ENCODE measurements at places on chromosomes 2 and 18. TPM values are rescaled to one million over a fixed set of nuclear protein-coding genes. Genes with fewer than 3 reads are reported as not detected.

ASIC4 gene
- total RNA-seq: 2.9 TPM

DNA sequence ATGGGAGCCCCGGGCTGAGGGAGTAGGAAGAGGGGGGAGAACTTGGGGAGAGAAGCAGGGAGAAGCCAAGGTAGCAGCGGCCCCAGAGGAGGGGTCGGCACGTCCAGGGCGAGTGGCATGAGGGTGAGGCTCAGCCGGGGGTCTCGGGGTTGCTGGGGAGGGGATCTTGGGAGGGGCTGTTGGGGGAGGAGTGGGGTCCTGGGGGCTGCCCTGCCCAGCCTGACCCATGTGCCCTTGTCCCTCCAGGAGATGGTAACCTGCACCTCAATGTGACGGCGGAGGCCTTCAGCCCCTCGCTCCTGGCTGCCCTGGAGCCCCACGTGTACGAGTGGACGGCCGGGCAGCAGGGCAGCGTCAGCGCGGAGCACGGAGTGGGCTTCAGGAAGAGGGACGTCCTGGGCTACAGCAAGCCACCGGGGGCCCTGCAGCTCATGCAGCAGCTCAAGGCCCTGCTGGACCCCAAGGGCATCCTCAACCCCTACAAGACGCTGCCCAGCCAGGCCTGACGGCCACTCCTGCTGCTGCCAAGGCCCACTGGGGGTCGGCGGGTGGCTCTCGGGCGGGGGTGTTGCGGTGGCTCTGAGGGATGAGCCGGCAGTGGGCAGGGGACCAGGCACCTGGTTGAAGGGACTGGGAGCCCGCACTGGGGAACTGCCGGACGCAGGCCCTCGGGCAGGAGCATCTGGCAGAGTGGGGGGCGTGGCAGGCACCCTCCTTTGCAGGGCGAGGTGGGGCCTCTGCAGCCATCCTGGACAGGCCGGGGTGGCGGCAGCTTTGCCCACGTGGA is 9.0 kb upstream of the GAL3ST2 start:
- ATAC-seq: no peak

DNA sequence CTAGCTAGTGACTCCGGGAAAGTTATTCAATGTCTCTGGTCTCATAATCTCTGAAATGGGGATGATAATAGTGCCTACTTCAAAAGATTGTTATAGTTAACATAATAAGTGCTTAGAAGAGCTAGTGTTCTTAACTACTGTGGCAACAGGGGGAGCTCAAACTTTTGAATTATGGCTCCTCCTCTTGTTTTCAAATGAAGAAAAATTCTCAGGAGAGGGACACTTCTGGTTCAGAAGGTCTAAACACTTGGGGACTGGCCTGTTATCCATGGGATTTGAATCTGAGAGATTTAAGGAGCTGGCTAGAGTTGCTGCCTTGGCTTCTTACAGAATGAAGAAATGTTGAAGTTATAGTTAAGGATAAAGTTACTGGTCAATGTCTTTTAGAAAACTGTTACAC is 92.2 kb upstream of the ITGB6 start:
- no peak for ATAC-seq

DNA sequence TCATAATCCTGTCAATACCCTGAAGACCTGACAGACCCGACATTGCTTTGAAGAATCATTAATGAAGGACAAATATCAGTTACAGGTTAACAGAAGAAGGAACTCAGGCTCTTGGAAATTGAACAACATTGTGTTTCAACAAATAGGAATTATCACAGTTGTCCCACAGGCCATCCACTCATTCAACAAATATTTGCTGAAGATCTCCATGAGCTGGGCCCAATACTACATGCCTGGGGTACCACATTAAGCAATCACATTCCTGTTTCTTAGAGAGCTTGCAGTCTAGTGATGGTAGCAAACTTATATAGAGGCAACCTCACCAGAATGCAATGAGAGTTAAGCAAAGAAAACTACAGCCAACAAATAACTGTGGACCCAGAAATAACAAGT is 671.6 kb upstream of the ACVR2A start:
- ATAC-seq: no peak

GRCh38 chr2:19833978-19834377 is 67.8 kb downstream of the TTC32 start:
- no peak for ATAC-seq

- ATAC-seq: peak; percentile 31
These were observed 12.6 kb downstream of the TEX51 start for GRCh38 chr2:126911111-126911796.

DNA sequence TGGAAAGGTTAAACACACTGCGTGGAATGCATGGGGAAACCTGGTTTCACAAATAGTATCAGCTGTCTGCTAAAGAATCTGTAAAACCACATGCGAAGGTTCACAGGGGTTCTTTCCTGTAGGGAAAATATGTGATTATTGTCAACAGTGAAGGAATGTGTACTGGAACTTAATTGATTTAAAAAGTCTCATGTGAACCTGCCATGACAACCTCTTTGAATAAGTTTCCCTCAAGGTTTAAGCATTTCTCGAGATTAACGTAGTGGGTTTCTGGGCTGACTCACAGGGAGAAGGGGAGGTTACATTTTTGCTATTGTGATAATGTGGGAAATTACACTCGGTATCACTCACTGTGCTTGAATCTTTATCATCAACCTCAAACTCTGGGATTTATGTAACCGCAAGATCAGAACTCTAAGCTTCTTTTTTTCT is 28.2 kb upstream of the IL1R1 start:
- ATAC-seq: no peak

GRCh38 chr2:15058015-15058720 is 425.7 kb downstream of the LRATD1 start:
- ATAC-seq: no peak

- ATAC-seq: no peak
These were observed 517.9 kb downstream of the PLCL1 start for GRCh38 chr2:198322275-198322674.

GCC2 gene
- total RNA-seq: 64.5 TPM

UGT1A10 gene
- not detected for total RNA-seq

ECEL1 gene
- 72.4 TPM for total RNA-seq

GRCh38 chr2:85042330-85042729 is 71.4 kb downstream of the KCMF1 start:
- no peak for ATAC-seq

DNA sequence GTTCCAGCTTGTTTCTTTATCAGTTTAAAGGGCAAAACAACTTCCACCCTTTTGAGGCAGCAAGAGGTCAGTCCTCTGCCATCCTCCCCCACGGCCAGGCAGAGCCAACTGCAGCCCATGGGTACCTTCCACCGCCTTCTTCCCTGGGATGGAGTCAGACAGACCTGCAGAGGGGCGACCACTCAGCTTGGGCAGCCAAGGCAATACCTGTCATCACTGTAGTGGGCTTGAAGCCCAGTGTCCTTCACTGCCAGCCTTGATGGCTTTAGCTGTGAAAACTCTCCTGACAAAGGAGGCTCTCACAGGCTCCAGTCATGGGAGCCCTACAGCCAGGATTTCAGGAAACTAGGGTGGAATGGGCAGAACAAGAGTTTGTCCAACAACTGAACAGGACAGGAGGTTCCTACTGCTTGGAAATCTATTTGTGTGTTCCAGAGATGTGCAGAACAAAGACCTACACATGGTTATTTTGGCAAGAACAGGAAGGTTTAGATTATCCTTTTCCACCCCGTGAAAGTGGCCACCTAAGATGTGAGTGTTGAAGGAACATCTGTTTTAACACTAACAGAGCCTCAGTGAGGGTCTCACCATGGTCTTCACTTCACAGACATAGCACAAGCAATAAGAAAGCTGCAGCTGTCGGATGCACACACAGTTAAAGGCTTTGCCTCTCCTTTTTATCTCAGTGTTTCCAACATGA is 93.9 kb upstream of the RMDN2 start:
- ATAC-seq: no peak

DNA sequence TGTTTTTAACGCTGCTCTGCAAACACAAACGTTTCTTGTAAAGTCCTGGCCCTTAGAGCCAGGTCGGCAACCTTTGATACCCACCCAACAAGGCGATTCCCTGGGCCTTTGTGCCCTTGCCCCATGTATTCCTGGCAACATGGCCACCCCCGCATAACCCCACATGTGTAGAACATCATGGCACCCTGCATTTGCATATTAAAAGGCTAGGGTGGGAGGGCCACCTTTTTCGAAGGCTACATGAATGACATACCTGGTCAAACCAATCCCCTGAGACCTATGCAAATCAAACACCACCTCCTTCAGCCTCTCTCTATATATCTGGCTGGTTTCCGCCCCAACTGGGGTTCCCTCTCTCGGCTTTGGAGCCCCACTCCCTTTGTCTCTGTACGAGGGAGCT is 105.2 kb downstream of the MYO5B start:
- ATAC-seq: no peak

DNA sequence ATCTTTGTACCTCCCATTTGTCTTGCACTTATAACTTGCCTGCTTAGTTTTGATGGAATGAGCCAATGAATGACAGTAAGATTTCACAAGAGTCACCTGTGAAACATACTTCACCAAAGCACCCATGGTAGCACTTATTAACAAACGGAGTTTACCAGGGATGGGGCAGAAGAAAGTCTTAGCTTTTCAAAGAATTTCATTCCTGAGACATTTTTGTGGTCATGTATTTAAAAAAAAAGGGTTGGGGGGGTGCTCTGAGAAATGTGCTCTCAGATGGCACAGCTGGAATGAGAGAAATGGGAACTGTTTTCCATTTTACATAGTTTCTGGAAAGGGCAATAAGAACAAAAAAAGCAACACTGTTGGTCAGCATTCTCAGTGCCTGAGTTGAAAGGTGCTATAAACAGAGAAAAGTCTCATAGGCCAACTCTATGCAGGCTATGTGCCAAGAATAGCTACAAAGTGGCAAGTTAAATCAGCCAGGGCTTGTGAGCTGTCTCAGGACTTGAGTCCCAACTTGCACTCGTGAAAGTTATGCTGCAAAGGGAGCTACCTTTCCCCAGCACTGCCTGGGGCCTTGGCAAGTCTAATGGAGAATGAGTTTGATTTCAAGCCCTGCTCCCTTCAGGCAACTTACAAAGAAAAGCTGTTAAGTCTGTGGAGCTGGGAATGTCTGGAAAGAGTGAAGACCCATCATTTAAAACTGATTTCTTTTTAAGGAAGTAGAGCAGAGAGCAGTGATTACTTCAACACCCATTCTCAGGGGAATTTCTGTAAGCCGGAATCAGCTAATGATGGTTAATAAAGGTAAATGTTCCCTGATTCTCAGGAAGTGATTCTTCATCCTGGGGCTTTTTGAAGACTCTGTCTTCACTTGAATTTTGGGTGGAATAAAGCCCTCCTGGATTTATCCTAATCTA is 170.6 kb downstream of the SLC8A1 start:
- ATAC-seq: no peak

- ATAC-seq: no peak
These were observed 960.2 kb downstream of the CNTNAP5 start for GRCh38 chr2:124985270-124985669.

DNA sequence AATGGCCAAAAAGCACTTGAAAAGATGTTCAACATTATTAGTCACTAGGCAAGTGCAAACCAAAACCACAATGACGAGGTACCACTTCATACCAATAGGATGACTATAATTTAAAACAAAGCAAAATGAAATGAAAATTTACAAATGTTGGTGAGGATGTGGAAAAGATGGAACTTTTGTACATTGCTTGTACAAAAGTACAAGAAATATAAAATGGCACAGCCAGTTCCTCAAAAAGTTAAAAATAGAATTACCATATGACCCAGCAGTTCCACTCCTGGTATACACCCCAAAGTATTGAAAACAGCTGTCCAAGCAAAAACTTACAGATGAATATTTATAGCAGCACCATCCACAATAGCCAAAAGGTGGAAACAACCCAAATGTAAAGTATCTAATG is 107.8 kb upstream of the XPO1 start:
- ATAC-seq: no peak

GRCh38 chr2:239294571-239295054 is 106.2 kb downstream of the HDAC4 start:
- no peak for ATAC-seq

Data from motor neuron (in vitro differentiated cells).